ENCODE measurements at places on chromosomes 1 and 21. TPM values are rescaled to one million over a fixed set of nuclear protein-coding genes. Genes with fewer than 3 reads are reported as not detected.

GRCh38 chr1:107829036-107829770 is 135.8 kb downstream of the VAV3 start:
- no peak for DNase-seq
- peak overlapping the region; percentile 27 for H3K27ac ChIP-seq
- no peak overlapping the region for H3K4me3 ChIP-seq
- no peaks in the 10 kb centered on the region for H3K4me1 ChIP-seq
- no peaks in the 10 kb centered on the region for H3K36me3 ChIP-seq
- no peaks in the 10 kb centered on the region for H3K27me3 ChIP-seq

DNA sequence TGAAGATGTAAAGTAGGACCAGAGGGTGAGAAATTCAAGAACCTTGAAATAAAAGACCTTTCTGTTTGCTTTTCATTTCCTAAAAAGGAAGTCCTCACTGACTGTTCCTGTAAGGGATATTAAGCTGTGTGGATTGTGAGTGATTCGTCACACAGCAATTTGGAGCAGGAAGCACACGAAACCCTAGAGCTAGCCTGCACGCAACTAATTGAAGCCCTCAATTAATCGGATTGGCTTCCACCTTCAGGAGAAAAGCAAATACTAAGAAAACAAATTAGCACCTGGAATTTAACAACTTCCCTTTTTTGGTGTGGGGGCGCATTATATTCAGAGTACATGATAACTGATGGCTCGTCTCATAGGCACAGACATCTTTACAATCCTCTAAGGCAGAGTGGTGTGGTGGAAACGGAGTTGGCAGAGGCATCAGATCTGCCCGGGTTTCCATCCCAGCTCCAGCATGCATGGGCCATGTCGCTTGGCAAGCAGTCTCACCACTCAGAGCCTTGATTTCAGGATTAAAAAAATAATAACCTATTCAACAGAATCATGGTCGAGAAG is 95.2 kb downstream of the KCNJ15 start:
- no peaks in the 10 kb centered on the region for H3K27me3 ChIP-seq
- H3K4me3 ChIP-seq, result no peak overlapping the region
- no peak overlapping the region for H3K27ac ChIP-seq
- H3K4me1 ChIP-seq, result no peaks in the 10 kb centered on the region

- H3K27me3 ChIP-seq, result no peaks in the 10 kb centered on the region
These were observed 225.7 kb upstream of the AJAP1 start for GRCh38 chr1:4428711-4429110.

GRCh38 chr1:239939602-239940001 is 152.1 kb upstream of the FMN2 start:
- no peaks in the 10 kb centered on the region for H3K27me3 ChIP-seq
- H3K4me3 ChIP-seq, result no peak overlapping the region

OR2T2 gene
- not detected for polyA plus RNA-seq

Data from SK-N-SH (cell line).